NCI-H187 treated with DMSO at 0.1 percent for 48 hours (cell line): ENCODE measurements at places on chromosomes 2 and 18.

DNA sequence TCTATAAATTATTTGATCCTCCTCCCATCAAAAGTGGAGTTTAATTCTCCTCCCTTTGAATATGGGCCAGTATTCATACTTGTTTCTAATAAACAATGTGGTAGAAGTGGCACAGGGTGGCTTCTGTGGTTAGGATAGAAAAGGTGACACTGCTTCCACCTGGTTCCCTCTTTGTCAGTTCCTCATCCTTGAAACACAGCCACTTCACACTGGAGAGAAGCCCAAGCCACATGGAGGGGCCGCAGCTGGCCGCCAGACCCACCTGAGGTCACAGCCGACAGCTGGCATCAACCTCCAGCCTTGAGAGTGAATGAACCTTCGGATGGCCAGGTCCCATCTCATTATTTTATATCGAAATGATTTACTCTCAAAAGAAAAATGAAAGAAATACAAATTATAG lies 27.5 kb upstream of the SLC66A3 start:
- DNase-seq: peak; percentile 76

- DNase-seq: no peak
Observed at GRCh38 chr2:163573652-163574051, 162.2 kb downstream of the FIGN start.

GRCh38 chr2:120747281-120747680 lies 11.6 kb downstream of the GLI2 start:
- DNase-seq: no peak

DNA sequence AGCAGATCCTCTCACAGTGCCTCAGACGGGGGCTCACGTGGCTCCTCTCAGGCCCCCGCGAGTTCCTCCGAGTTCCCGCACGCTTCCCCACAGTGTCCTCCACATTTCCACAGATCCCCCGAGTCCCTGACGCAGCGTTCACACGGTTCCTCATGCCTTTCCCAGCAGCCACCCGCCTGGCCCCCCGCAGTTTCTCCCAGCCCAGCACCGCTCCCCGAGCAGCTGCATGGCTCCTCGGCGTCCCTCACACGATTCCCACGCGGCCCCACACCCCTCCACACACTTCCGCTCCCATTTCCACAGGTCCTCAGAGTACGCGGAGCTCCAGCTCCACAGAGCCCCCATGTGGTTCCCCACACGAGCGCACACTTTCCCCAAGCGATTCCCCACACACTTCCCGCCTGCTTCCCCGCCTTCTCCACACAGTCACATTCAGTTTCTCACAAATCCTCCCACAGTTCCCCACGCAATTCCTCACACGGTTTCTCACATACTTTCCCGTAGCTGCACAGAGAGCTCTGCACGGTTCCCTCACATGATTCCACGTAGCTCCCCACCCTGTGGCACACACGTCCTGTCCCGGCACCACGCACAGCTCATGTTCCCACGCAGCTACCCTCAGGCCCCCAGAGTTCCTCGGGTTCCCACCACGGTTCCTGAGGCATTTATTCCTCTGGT lies 39.9 kb downstream of the KIF1A start:
- DNase-seq: no peak

- no peak for DNase-seq
Observed at GRCh38 chr2:28624793-28625701, 126.6 kb upstream of the PPP1CB start.

DNA sequence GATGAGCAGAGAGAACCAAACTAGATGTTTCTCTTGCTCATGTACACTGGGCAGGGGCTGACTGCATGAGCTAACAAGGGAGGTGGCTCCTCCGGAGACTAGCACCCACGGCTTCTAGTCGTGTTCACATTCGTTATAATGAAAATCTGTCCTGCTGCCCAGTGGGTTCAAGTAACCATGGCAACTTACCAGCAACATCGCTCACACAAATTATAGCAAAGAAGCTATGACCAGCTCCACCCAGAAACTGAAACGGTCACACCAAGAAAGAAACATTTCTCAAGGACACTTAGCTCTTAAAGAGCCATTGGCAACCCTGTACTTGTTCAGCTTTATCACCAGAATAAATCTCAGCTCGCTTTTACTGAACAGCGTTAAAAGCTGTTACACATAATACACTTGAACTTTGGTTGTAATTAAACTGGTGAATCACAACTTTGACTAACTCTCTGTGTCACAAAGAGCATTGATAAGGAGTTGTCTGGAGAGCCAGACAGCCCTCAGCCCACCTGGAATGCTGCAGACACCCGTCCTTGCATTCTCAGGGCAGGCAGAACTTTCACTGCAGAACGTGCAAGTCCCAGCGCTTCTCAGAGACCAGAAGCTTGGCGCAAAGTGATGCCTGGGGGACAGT lies 141.2 kb downstream of the PID1 start:
- no peak for DNase-seq

DNA sequence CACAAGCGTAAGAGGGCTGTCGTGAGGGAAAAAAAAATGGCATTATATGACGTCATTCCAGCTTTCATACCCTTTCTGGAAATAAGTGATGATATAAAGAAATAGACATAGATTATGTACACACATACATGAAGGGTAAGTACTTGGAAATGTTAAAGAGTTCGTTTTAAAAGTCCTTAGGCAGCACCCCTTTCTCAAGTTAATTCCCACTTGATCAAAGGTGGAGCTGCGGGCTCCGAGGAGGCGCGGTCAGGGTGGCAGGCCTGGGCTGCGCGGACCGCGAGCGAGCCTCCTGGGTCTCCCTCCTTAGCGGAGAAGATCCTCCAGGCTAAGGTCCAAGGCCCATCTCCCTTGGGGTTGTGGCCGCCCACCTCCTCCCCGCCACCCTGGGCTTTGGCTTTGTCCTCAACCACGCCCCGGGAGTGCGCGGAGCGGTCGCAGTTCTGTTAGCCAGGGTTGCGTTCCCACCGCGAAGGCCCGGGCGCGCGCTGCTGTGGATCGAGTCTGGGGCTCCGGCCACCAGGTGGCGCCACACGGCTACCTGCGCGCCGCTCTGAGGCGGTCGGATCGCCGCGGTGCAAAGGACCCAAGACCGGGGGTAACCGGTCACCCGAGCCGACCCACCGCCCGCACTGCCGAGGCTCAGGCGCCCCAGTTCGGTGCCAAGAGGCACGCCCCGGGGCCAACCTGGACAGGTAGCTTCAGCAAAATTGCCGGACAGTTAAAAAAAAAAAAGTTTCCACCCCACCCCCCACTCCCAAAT lies 66.8 kb downstream of the HNRNPLL start:
- DNase-seq: no peak

- no peak for DNase-seq
Observed at GRCh38 chr2:152532241-152532640, 185.0 kb downstream of the PRPF40A start.

DNA sequence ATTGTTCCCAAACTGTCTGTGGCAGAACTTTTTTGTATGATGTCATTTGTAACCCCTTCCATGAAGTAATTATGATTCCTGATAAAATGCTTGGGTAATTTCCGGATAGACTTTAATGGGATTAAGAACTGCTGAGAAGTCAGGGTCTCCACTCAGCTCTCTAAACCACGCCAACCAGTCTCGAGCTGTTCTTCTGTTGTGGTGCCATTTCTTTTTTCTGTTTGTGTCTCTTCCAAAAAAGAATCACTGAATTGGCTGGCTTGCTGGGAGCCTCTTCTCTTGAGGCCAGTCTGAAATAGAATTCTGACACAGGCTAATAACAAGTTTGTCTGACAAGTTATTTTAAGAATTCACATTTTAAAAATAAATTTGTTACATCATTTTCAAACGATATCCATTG lies 198.9 kb downstream of the BCL2 start:
- DNase-seq: no peak

DNA sequence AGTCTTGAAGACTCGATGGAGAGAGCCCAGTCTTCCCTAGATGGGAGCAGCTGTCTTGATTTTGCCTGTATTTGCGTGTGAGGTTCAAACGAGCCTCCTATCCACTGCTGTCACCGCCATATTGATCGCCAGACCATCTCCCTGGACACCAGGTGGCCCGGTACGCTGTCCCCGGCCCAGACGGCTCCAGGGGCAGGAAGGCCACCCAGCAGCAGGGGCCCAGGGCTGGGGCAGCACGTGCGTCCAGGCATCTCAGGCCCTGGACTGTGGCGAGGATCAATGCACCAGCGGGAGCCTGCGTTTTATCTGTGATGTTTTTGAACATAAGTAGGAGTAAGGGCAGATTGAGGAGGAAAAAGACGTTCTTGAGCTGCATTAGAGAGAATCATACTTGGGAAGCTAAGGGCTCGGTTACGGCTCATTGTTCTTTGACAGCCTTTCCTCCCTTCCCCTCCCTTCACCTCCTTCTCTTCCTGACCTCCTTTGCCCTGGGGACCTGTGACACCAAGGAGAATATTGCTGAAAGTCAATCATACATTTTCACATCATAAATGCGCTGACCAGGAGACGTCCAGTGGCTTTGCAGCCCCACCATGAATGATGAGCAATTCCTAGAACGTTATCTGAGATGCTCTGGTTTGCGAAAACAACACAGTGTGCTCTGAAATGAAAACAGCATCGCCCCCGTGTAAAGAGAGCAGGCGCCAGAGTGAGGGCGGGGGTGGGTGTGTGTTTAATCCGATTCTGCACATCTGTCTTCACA lies 711.2 kb upstream of the SALL3 start:
- no peak for DNase-seq

DNA sequence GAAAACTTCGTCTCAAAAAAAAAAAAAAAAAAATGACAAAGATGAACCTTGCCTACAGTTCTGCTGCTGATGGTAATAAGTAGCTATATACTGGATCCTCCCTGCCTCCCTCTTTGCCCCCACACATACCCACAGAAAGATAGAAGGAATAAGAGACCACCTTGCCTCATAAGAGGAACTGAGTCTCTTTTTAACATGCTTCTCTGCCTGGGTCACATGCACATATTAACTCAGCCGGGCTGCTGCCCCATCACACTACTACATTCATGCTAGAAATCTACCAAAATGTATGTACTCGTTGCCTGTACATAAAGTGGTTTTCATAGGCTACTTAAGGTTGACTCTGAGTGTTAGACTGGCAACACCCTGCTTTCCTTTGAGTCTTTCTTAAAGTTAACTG lies 78.9 kb upstream of the B3GNT2 start:
- DNase-seq: no peak

DNA sequence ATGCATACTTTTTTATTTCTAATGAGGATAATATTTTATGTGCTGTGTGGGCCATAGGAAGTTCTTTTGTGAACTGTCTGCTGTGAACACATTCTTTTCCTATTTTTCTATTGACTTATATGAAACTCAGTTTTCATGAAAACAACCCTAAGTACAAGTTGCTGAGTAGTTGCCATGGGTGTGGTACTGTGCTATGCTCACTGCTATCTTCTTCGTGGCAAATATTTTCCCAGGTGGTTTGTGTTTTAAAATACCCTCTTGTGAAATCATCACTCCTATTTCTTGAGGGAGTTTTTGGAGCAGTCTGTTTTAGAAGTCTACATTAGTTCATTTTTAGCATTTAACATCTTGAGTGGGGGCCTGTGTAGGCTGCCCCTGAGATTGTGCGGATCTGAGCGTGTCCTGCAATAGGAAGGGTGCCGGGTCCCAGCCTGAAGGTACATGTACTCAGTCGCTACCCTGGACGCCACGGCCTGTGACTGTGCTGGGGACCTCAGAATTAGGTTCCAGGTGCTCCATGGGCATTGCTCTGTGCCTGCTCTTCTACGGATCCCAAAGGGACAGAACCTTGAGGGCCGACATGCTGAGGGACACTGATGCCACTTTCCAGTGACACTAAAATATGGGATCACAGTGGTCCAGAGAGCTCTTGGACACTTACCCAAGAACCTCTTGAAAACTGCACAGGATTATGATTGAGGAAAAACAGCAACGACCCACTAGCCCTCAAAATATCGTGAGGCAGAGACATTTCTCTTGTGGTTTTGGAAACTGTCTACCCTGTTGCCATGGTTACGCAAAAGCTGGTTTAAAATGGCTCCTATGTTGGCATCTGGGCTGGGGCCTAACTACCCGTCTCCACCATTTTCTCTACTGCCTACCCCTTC lies 480.4 kb downstream of the TGIF1 start:
- no peak for DNase-seq
